AG08396 (cell line): ENCODE measurements at places on chromosomes 3 and 15.

GRCh38 chr3:164018500-164018899 lies 1059.8 kb downstream of the SI start:
- no peak for DNase-seq

DNA sequence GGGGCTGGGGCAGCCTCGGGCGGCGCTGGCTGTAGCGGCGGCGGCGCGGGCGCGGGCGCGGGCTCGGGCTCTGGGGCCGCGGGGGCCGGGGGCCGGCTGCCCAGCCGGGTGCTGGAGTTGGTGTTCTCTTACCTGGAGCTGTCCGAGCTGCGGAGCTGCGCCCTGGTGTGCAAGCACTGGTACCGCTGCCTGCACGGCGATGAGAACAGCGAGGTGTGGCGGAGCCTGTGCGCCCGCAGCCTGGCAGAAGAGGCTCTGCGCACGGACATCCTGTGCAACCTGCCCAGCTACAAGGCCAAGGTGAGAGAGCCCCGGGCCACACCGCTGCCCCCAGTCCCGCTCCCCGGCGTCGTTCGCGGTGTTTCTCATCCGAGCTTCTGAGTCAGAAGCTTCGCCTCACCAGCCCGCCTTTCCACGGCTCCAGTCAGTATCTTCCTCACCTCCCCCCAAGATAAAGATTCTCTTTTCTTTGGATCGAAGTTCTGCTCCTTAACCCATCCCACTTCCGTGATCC lies 600 bp downstream of the FBXO45 start:
- peak; percentile 57 for DNase-seq

DNA sequence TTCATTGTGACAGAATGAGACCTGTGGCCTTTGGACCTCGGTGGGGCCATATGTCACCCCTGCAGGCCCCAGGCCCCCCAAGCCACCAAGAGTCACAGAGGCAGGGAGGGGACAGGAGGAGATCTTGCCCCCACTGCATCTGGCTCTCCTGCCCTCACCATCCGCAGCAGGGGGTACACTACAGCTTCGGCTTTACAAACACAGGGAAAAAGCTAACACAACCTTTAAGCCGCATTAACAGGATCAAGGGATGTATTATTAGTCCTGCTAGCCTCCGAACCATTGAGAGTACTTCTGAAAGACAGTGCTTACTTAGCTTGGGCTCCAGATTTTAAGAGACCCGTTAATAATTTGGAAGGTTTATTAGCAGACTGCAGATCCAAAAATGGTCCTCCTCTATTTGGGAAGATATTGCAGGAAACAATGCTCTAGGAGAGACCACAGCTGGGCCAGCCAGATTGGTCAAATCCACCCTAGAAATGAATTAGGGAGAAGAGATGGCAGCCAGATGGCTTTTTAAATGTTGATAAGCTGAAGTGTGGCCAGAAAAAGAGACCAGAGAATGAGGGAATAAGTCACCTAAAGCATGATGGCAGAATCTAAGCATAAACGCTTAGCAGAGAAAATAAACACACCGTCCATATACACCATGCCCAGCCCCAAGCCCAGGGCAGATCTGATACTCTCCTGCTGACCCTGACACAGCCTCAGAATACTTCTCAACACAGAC lies 31.5 kb downstream of the SRGAP3 start:
- no peak for DNase-seq

GRCh38 chr3:172343979-172344378 lies 104.3 kb downstream of the GHSR start:
- DNase-seq: no peak

DNA sequence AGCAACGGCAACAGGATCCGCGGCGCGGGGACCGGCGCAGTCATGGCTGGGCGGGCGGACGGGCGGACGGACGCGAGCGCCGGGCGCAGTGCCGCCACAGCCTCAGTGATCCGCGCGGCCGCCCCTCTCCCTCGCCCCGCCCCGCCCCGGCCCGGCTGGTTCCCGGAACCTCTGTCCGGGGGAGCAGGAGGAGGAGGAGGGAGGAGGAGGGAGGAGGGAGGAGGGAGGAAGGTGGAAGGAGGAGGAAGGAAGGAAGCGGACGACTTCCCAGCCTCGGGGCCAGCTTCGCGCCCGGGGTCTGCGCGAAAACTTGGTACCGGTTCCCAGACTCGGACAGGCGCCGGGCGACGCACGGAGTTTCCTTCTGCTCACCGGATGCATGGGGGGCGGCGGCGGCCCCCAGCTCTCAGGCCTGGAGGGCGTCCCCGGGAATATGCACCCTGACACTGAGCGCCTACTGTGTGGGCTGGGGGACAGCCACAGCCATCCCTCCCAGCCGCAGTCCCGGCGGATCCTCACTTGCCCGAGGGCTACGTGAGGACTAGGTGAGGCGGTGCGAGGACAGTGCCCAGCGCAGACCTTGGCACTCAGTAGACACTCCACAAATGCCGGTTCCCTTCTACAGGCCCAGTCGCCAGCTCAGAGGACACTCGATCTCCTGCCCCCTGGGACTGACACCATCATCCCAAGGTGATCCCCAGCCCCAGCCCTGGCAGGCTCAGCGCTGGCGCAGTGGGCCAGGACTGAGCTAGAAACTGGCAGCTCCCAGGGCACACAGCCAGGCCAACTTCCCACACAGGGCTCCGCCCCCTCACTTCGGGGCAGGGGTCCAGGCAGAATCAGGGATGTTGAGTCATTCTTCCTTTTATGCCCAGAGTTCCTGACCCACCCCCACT lies at the start of gene SHISA5:
Gene SHISA5, minus strand, starts transcription at position 124 of the 896 bp plus-strand sequence. Its CDS starts 80 bp downstream, at position 44.
- peak; percentile 87 for DNase-seq

- no peak for DNase-seq
Measured at GRCh38 chr3:112956351-112956750, 18.6 kb downstream of the CD200R1 start.

- no peak for DNase-seq
Measured at GRCh38 chr15:47954196-47954595, 166.6 kb upstream of the SLC24A5 start.

DNA sequence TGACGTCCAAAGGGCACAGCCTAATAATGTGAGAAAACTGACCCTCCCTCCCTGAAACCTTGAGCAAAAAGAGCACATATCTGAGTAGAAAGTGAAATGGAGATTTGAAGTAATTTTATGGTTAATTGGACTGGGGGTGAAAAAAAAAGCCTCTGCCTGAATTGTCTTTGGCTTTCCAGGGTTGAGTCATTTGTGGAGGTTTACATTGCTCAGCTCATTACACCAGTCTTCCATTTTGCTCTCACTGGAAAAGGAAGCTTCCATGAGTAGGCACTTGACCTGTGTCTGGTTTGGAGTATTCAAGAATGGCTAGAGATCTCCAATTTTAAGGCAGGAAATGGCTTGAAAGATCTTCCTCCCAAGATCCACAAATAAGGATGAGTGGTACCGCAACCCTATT lies 273.9 kb downstream of the PDCD6IP start:
- no peak for DNase-seq

DNA sequence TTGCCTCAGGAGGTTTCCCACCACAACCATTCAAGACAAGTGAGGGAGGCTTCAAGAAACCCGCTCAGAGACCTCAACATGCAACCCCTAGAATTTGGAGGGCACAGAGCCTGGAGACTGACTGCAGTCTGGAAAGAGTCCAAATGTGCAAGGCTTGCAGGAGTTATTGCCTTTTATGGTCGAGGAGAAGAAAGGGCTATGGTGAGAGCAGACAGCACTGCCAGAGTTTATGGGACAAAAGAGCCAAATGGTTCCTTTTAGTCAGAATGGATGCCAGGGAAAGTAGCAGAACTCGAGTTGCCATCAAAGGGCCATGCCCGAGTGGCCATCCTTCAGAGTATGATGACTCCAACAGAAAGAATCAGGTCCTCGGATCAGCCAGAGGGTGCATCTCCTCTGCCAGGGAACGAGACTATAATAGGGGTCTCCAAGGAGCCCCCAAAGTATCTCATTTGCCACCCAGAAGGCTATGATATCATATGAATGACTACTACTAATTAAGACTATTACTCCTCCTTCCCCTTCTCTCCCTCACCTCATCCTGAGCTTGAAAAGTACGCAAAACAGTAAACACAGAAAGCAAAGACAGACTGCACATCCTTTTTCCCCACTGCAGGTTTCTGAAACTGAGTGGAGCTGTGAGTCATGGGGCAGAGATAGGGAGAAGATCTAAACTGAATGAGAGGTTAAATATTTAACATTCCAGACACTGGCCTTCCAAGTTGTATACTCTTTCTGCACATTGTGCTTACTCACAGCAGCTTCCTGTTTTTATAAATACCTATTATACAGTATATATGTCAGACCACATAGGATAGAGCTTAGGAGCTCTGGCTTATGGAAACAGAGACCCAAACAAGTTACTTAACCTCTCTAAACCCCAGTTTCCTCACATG lies 33.9 kb upstream of the TMCO5A start:
- peak; percentile 40 for DNase-seq

- no peak for DNase-seq
Measured at GRCh38 chr3:112984485-112984884, 6.3 kb upstream of the GTPBP8 start.

DNA sequence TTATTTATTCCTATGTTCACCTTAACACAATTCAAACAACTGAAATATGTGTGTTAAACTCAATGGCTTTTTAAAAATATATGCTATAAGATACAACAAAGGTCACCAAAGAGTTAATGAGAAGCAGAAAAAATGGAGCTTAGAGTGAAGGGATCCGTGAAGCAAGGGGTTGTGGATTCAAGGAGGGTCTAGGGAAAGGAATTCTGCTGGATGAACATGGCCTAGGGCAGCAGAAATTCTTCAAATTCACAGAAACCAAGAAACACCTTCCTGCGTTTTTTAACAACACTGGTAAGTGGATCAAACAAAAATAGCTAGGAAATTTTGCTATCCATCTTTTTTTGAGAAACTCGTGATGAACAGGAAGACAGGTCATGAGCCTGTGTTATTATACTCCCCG lies 59.3 kb upstream of the PLSCR5 start:
- no peak for DNase-seq

- no peak for DNase-seq
Measured at GRCh38 chr15:59283717-59284391, 77.2 kb downstream of the LDHAL6B start.

DNA sequence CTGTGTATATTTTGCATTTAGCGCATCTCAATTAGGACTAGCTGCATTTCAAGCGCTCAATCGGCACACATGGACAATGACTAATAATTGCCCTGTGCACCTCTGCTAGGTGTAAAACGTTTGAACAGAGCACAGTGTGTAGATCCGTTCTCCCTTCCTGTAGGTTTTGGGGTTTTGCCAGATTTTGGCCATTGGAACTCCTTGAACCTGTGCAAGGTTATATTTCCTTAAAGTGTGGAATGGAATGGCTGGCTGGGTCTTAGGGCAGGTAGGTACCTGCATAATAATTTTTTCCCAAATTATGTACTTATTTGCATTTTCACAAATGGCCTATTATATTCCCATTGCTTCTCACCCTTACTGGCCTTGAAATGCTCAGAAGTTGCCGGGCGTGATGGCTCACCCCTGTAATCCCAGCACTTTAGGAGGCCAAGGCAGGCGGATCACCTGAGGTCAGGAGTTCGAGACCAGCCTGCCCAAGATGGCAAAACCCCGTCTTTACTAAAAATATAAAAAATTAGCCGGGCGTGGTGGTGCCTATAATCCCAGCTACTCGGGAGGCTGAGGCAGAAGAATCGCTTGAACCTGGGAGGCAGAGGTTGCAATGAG lies 777 bp downstream of the RNU5B-1 start:
- peak; percentile 56 for DNase-seq

- DNase-seq: no peak
Measured at GRCh38 chr3:140399871-140400270, 278.0 kb upstream of the TRIM42 start.

GRCh38 chr3:192731233-192731632 lies 3.9 kb upstream of the FGF12 start:
- DNase-seq: no peak

DNA sequence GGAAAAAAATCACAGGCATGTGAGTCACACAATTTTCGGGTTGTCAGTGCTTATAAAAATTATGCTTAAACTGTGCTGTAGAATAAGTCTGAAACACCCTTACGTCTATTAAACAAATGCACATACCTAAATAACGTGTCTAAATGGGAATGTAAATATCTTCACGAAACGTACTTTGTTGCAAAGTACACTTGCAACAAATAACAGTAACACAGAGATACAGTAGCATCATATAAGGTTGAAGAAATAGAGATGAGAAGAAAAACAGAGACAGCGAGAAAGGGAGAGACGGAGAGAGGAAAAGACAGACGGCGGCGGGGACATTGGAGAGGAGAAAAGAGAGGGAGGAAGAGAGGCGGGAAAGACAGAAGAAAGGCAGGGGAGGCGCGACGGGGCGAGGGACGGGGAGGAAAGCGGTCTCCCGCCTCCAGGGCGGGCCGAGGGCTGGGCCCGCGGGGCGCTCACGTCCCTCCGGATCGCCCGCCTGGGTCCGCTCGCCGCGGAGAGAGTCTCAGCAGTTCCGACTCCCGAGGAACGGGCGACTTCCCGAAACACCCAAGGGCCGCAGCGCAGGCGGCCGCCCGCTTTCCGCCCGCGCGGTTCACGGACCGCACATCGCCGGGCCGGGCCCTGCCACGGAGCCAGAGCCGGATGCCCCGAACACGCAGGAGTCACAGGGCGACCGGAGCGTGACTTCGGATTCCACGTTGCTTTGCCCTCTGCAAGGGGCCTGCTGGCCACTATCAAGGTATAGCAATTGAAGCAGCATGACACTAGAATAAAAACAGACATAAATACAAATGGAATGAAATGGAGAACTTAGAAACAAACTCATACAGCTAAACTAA lies 153.4 kb downstream of the LMLN start:
- no peak for DNase-seq

DNA sequence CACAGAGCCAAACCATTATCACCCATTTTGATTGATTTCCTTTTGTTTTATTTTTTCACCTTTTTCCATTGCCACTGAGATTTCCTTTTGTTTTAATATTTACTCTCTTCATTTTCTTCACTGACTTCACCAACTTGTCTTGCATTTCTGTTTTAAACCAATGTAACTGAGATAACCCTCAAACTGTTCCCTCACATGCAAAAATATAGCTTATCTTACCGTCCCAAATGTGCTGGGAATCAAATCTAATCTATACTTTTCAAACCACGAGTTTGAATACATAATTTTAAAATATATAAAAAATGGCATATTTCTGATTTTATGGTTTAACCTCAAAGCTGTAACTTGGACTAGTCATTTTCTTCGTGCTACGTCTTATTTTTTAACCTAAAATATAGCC lies 143.8 kb downstream of the PLD1 start:
- no peak for DNase-seq

- no peak for DNase-seq
Measured at GRCh38 chr3:41356775-41357174, 157.5 kb downstream of the CTNNB1 start.

DNA sequence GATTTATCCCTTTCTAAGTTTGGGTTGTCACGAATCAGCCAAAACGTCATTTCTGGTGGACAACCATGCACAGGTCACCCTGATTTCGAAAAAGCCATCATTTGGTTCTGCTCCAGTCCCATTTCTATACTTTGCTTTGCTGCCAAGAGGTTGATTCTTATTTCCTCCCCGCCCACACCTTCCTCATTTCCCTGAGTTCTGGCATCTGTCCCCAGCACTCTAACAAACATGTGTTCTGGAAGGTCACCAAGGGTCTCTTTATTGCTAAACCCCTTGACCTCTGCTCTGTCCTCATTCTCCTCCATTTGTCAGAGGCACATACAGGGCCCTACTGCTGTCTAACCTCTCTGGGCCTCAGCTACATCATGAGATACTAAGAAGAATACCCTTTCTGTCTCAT lies 36.4 kb upstream of the PTPRG start:
- DNase-seq: no peak
